ENCODE measurements at places on chromosomes 7 and 10. TPM values are rescaled to one million over a fixed set of nuclear protein-coding genes. Genes with fewer than 3 reads are reported as not detected.

Gene RELN
- total RNA-seq = 0.01 TPM

Gene CABCOCO1
- 0.30 TPM for total RNA-seq

Gene POLR2J2
- total RNA-seq = 0.27 TPM

Gene LLCFC1
- not detected for total RNA-seq

Gene STEAP1B
- 0.13 TPM for total RNA-seq

Gene TAS2R3
- total RNA-seq = not detected

Gene AKR1B15
- total RNA-seq = 32.0 TPM

Gene PRF1
- total RNA-seq = not detected

Gene ARHGEF5
- 2.2 TPM for total RNA-seq

Gene COL13A1
- total RNA-seq = 0.63 TPM

Gene CYP2E1
- total RNA-seq = 0.39 TPM

Gene ATRNL1
- 0.30 TPM for total RNA-seq

Gene ABCC2
- 164 TPM for total RNA-seq

Gene CALN1
- not detected for total RNA-seq

Gene ZNF25
- 1.9 TPM for total RNA-seq

Gene SLC25A40
- 8.7 TPM for total RNA-seq

Gene PLXDC2
- total RNA-seq = 0.02 TPM

Gene ACTL6B
- total RNA-seq = not detected

Gene LDB3
- not detected for total RNA-seq

Gene ADAP1
- total RNA-seq = 4.4 TPM

Gene DEPP1
- total RNA-seq = 1.1 TPM

Gene GARIN1A
- total RNA-seq = 0.45 TPM

Gene STYXL1
- 51.8 TPM for total RNA-seq

Gene BTBD16
- 0.82 TPM for total RNA-seq

Gene SFRP4
- 3.3 TPM for total RNA-seq

Gene COL1A2
- total RNA-seq = 0.07 TPM

Gene FAM25A
- not detected for total RNA-seq

Gene CLEC2L
- 0.13 TPM for total RNA-seq

Gene AKR1C1
- total RNA-seq = 610 TPM

Gene VENTX
- total RNA-seq = not detected

Gene PLAU
- total RNA-seq = 124 TPM

Gene ANKRD61
- total RNA-seq = 0.75 TPM

Gene SLC16A12
- total RNA-seq = 0.05 TPM

Gene SFRP5
- total RNA-seq = 2.4 TPM

Gene CLCN1
- 0.02 TPM for total RNA-seq

Gene RBM28
- 54.3 TPM for total RNA-seq

Gene INMT
- not detected for total RNA-seq

Gene KCTD7
- 6.3 TPM for total RNA-seq

Gene SPDYE9
- not detected for total RNA-seq

Gene SSC4D
- 0.92 TPM for total RNA-seq

Gene BUD31
- total RNA-seq = 158 TPM

Gene OPALIN
- total RNA-seq = not detected

Gene SYT15B
- total RNA-seq = 2.7 TPM

Gene GNAT3
- total RNA-seq = not detected

Gene STOX1
- total RNA-seq = 0.87 TPM

Gene PRR15
- total RNA-seq = 1.1 TPM

Gene RINT1
- total RNA-seq = 14.3 TPM

Gene CALCR
- total RNA-seq = not detected

Gene LBX1
- total RNA-seq = not detected

Gene CLDN4
- 4.6 TPM for total RNA-seq
